ENCODE measurements at places on chromosomes 12 and 14. TPM values are rescaled to one million over a fixed set of nuclear protein-coding genes. Genes with fewer than 3 reads are reported as not detected.

DNA sequence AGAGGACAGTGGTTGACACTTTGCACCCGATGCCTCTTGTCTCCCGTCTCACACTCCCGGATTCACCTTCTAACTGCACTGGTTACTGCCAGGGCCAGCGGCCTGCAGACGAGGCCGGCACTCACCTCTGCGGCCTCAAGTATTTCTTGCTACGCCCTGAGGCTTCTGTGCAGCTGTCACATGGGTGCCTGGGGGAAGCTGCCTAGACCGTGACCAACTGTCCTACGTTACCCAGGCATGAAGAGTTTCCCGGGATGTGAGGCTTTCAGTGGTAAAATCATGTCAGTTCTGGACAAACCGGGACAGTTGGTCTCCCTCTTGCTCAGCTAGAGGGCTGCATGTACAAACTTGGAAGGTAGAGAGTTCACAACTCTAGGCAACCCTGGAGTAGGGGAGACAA lies 274.5 kb downstream of the GLT1D1 start:
- no peak for DNase-seq

DNA sequence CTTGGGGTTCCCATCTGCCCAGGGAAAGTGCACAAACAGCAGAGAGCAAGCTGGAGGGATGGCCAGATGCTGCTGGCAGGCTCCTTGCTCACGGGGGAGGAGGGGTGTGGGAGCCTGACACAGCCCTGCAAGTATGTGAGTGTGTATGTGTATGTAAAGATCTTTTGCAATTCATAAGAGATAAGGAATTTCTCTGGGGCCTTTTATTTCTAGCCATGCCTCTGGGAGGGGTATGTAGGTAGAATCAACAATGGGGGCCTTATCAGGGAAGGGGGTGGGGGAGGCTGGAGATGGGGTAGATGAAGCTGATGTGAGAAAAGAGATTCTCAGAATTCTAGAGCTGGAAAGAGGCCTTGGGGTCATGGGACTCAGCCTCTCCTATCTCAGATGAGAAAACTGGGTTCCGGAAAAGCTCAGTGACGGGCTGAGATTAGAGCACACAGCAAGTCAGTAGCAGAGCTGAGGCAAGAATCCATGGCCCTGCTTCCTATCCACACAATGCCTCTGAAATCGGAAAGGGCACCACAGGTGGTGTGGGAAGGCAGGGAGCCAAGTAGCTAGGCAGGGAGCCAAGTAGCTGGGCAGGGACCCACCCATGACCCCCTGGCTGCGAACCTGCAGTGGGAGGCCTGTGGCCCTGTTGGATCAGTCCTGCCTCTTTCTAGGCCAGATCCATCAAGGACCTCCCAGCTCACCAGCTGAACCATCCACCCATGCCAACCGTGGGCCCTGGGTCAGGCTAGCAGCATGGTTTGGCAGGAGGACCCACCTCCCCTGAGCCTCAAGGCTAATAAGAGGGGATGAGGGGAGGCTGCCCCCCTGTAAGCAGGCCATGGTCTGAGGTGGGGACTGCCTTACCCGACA lies 54.7 kb downstream of the PLEKHG3 start:
- DNase-seq: no peak

DNA sequence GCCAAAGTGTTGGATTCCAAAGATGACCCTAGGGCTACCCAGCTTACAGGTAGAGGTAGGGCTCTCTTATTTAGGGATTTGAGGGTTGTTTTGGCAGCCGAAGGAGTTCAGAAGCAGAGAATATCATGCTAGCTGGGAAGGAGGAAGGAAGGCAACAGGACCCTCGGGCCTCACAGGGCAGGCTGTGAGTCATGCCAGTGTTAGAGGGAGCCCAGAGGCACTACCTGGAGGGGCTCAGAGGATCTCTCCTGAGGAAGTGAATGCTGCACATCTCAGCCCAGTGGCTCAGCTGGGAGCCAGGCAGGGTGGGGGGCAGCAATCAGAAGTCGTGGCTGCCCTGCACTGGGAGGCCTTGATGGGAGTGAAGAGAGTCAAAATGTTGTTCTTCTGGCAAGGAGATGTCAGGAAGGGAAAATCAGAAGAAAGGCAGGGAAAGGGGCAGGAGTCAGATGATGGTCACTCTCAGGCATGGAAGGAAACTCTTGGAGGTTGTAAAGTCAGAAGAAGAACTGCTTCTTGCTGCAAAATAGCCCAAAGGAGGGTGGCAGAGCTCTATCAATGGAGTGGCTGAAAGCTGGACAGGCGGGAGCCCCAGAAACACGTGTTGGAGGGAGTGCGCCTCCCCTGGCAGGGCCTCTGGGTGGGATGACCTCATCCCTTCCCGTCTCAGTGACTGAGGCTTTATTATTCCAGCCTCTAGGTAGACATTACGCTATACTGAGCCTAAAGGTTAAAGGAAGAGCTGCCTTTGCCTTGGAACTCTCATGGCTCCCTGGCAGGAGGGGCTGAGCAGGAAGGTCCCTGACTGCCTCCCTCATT lies 141.3 kb downstream of the SMOC1 start:
- no peak for DNase-seq

- DNase-seq: no peak
These were observed 24.9 kb upstream of the TXNRD1 start for GRCh38 chr12:104190641-104191176.

- DNase-seq: no peak
These were observed 21.0 kb upstream of the RIC8B start for GRCh38 chr12:106753526-106753925.

POU6F1 gene
- 3.6 TPM for total RNA-seq

GRCh38 chr12:12608557-12608957 lies 3.1 kb upstream of the CREBL2 start:
- DNase-seq: no peak

DNA sequence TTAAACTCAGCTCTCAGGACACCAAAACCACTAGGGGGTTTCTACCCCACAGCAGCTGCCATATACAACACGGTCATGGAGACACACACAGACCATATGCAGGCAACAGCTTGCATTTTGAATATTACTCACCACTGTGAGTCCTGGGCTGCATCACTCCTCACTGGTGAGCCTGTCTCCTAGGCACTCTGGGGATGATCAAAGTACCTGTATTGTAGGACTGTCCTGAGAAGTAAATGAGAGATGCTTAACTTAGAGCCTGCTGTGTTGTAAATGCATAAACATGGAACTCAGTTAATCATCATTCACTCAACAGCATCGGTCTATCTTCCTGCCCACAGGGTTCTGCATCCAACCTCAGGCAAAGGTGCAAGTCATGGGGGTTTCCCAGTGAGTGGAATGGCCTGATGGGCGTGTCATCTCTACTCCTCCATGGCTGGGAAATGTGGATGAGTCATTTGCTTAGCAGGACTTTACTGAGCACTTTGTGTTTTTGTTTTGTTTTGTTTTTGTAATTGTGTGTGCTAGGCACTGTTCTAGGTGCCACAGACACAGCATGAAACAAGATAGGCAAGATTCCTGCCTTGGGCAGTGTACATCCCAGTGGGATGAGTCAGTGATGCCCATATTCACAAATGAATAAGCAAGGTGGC lies 1141.2 kb upstream of the TMEM132C start:
- DNase-seq: no peak

DNA sequence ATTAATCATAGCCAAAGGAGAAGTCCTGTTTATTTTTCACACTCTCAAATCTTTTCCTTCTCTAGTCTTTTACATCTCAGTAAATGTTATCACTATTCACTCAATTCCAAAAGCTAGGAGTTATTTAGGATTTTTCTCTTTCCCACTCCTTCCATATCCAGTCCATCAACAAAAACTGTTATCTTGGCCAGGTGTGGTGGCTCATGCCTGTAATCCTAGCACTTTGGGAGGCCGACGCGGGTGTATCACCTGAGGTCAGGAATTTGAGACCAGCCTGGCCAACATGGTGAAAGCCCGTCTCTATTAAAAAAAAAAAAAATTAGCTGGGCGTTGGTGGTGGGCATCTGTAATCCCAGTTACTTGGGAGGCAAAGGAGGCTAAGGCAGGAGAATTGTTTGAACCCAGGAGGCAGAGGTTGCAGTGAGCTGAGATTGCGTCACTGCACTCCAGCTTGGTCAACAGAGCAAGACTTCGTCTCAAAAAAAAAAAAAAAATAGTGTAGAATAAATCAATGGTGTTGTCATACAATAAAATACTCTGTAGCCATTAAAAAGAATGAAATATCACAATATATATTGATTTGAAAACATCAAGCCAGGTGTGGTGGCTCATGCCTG lies 46.6 kb upstream of the FOXJ2 start:
- no peak for DNase-seq

- DNase-seq: no peak
These were observed 270.9 kb downstream of the ALX1 start for GRCh38 chr12:85550924-85551323.

GRCh38 chr14:99264691-99265450 lies 7.1 kb downstream of the BCL11B start:
- DNase-seq: no peak

C12orf54 gene
- total RNA-seq: not detected

Data from natural killer cell treated with Interleukin-12 subunit alpha and Interleukin-12 subunit beta and Interleukin-15 and Interleukin-18, amount 100 ng/mL, for 72 hours (primary cell).